Esophagus mucosa (tissue), 1 donor: ENCODE measurements at places on chromosomes 12 and 14. TPM values are rescaled to one million over a fixed set of nuclear protein-coding genes. Genes with fewer than 3 reads are reported as not detected.

The KRT85 gene
- total RNA-seq: not detected

The PIP4P1 gene
- total RNA-seq: 22.8 TPM

The DTX3 gene
- total RNA-seq: 4.1 TPM

The OR9K2 gene
- not detected for total RNA-seq

The SERPINA3 gene
- total RNA-seq: 22.9 TPM

The IGF1 gene
- total RNA-seq: 1.5 TPM

The CISTR gene
- not detected for total RNA-seq

The TAS2R9 gene
- not detected for total RNA-seq

The OVCH1 gene
- total RNA-seq: not detected

The FRS2 gene
- total RNA-seq: 15.4 TPM

The APOLD1 gene
- total RNA-seq: 3.1 TPM

The CLECL1 gene
- not detected for total RNA-seq

The PZP gene
- total RNA-seq: not detected

The KLRF2 gene
- not detected for total RNA-seq

The KIF26A gene
- total RNA-seq: 1.00 TPM

The PAPLN gene
- 5.1 TPM for total RNA-seq

The TAS2R46 gene
- 0.40 TPM for total RNA-seq

The FOXN4 gene
- not detected for total RNA-seq

The SLC2A14 gene
- total RNA-seq: not detected

The NRXN3 gene
- total RNA-seq: 0.60 TPM

The PPM1A gene
- total RNA-seq: 25.8 TPM

The EMP1 gene
- total RNA-seq: 1,972 TPM

The KRT79 gene
- total RNA-seq: 0.32 TPM

The TSPAN19 gene
- not detected for total RNA-seq

The RPS6KL1 gene
- total RNA-seq: 1.7 TPM

The MYH6 gene
- total RNA-seq: not detected

The TIMM9 gene
- total RNA-seq: 33.8 TPM

The B4GALNT1 gene
- 0.04 TPM for total RNA-seq

The CCDC198 gene
- not detected for total RNA-seq

The SLC5A8 gene
- not detected for total RNA-seq

The ST8SIA1 gene
- total RNA-seq: 1.5 TPM

The PRIMA1 gene
- total RNA-seq: 1.8 TPM

The AMDHD1 gene
- total RNA-seq: 0.44 TPM

The CLEC7A gene
- 22.3 TPM for total RNA-seq

The C14orf180 gene
- not detected for total RNA-seq

The TMEM229B gene
- total RNA-seq: 0.80 TPM

The NTS gene
- 0.16 TPM for total RNA-seq

The PAX9 gene
- 83.6 TPM for total RNA-seq

The REM2 gene
- total RNA-seq: 0.32 TPM

The ANO4 gene
- not detected for total RNA-seq

The RFX4 gene
- total RNA-seq: not detected

The NTF3 gene
- total RNA-seq: 2.0 TPM

The PAPOLA gene
- 88.5 TPM for total RNA-seq

The STAC3 gene
- total RNA-seq: 1.1 TPM

The LTA4H gene
- 137 TPM for total RNA-seq
